Activated CD8-positive, alpha-beta memory T cell treated with anti-CD3 and anti-CD28 coated beads, Interleukin-2, amount 10 ng/mL, durations not matched to agents 7 days and 5 days (primary cell): ENCODE measurements at places on chromosomes 3 and 15. TPM values are rescaled to one million over a fixed set of nuclear protein-coding genes. Genes with fewer than 3 reads are reported as not detected.
A peak's percentile ranks its signal among the peaks of the same experiment; 100 is the strongest.

- H3K4me3 ChIP-seq, result no peak overlapping the region
- no peak for DNase-seq
- no peak overlapping the region for H3K27ac ChIP-seq
- no peaks in the 10 kb centered on the region for H3K27me3 ChIP-seq
- H3K36me3 ChIP-seq, result no peaks in the 10 kb centered on the region
- peaks cover 4% of the 10 kb centered on the region for H3K4me1 ChIP-seq
Measured at GRCh38 chr3:114896978-114897377, 250.1 kb downstream of the ZBTB20 start.

DNA sequence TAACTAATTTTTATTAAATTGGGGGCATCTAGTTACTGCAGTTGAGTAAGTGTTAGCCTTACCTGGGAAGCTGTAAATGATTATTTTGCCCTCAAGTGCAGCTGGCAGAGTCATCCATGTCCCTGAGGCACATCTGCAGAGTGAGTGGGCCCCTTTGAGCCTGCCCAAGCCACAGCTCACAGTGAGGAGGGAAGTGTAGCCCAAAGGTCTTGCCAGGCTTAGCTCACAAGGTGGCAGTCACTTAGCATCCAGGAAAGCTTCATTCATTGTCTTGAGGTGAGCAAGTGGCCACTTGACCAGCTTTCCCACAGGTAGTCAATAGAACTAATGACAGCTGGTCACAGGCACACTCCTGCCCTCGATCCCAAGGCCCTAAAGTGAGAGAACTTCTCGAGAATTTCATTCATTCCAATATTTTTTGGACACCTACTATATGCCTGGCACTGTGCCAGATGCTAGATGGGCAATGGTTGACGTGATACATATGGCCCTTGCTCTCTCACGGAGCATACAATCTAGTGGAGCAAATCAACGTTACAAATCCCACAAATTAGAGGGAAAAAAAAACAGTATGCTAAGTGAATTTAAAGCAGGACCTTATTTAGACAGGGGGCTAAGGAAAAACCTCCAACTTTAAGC, 163.3 kb upstream of the IL12A start:
- no peaks in the 10 kb centered on the region for H3K4me1 ChIP-seq
- no peaks in the 10 kb centered on the region for H3K36me3 ChIP-seq
- H3K27me3 ChIP-seq, result peaks cover 9% of the 10 kb centered on the region
- no peak for DNase-seq

DNA sequence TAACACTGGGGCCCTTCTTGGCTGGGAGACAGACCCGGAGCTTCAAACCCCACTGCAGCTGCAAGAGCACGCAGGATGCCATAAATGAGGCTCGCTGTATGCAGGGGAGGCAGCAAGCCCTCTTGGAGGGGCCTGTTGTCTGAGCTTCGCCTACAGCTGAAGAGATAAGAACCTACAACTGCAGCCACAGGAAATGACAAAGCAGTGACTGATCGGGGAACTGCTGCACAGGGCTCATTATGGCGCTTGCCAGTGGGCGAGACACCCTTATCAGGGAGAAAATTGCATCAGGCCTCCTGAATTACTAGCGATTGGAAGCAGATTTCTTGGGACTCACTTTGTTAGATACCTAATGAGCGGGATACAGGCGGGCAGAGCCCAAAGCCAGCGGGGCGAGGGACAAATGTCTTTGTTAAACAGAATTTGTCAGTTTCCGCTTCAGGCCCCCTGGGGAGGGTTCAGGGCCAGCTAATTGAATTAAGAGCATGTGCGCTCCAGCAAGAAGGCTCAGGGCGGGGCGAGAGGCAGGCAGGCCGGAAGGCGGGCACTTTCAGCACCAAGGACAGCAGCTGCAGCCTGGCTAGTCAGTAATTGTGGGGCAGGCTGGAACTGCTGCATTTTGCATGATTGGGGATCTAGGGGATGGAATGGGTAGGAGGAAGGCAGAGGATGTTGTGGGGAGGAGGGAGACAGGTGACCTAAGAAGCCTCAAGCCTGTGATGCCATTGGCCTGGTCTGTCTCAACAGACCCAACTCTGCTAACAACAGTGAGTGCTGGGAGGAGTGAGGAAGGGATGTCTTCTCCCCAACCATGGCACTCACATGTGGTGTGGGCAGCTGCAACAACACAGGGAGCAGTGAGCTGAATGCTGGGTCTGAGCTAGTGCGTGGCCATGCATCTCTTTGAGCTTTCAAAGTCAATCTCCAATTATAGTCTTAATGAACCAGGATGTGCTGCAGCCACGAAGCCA, 55.3 kb downstream of the CCDC33 start:
- H3K27me3 ChIP-seq, result peaks cover 18% of the 10 kb centered on the region
- H3K27ac ChIP-seq, result peak overlapping the region; percentile 68
- H3K36me3 ChIP-seq, result no peaks in the 10 kb centered on the region
- DNase-seq, result peak; percentile 90
- H3K4me1 ChIP-seq, result peaks cover 23% of the 10 kb centered on the region

DNA sequence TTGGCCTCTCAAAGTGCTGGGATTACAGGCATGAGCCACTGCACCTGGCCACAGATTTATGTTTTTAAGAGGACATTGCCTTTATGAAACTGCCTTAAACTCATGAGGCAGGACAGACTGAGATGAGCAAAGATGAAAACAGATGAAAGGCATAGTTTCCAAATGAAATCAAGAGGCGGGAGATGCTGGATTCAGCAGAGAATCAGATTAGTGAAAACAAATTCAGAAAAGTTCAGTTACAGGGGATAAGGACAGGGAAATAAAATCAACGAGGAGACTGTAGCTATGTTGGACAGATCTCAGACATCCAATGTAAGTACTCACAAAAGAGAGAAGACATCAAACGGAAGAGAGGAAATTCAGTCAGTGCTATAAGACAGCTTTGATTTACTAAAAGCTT, 68.1 kb downstream of the ADAMTSL3 start:
- H3K4me3 ChIP-seq, result no peak overlapping the region
- no peak overlapping the region for H3K27ac ChIP-seq
- no peaks in the 10 kb centered on the region for H3K36me3 ChIP-seq
- no peaks in the 10 kb centered on the region for H3K4me1 ChIP-seq
- no peak for DNase-seq
- no peaks in the 10 kb centered on the region for H3K27me3 ChIP-seq

GRAMD1C gene
- 0.40 TPM for total RNA-seq

SERINC4 gene
- 0.20 TPM for total RNA-seq

- no peak overlapping the region for H3K4me3 ChIP-seq
- DNase-seq, result no peak
- H3K4me1 ChIP-seq, result peaks cover 6% of the 10 kb centered on the region
- H3K27me3 ChIP-seq, result no peaks in the 10 kb centered on the region
- no peaks in the 10 kb centered on the region for H3K36me3 ChIP-seq
Measured at GRCh38 chr15:64732156-64732860, 43.1 kb downstream of the RBPMS2 start.

GRCh38 chr3:26623419-26624208, 1.0 kb downstream of the LRRC3B start:
- H3K4me3 ChIP-seq, result no peak overlapping the region
- H3K4me1 ChIP-seq, result no peaks in the 10 kb centered on the region
- H3K27ac ChIP-seq, result no peak overlapping the region
- no peak for DNase-seq
- peaks cover 43% of the 10 kb centered on the region for H3K27me3 ChIP-seq

- H3K27me3 ChIP-seq, result peaks cover 38% of the 10 kb centered on the region
- no peak overlapping the region for H3K27ac ChIP-seq
- H3K4me1 ChIP-seq, result peaks cover 8% of the 10 kb centered on the region
- no peak for DNase-seq
- H3K4me3 ChIP-seq, result peak overlapping the region; percentile 40
Measured at GRCh38 chr15:45307230-45307924, 55.3 kb downstream of the SLC28A2 start.

GRCh38 chr15:89148126-89148525, 59.9 kb downstream of the ABHD2 start:
- no peak overlapping the region for H3K4me3 ChIP-seq
- H3K36me3 ChIP-seq, result peaks cover 15% of the 10 kb centered on the region
- peaks cover 20% of the 10 kb centered on the region for H3K4me1 ChIP-seq
- no peak overlapping the region for H3K27ac ChIP-seq
- DNase-seq, result no peak

DNA sequence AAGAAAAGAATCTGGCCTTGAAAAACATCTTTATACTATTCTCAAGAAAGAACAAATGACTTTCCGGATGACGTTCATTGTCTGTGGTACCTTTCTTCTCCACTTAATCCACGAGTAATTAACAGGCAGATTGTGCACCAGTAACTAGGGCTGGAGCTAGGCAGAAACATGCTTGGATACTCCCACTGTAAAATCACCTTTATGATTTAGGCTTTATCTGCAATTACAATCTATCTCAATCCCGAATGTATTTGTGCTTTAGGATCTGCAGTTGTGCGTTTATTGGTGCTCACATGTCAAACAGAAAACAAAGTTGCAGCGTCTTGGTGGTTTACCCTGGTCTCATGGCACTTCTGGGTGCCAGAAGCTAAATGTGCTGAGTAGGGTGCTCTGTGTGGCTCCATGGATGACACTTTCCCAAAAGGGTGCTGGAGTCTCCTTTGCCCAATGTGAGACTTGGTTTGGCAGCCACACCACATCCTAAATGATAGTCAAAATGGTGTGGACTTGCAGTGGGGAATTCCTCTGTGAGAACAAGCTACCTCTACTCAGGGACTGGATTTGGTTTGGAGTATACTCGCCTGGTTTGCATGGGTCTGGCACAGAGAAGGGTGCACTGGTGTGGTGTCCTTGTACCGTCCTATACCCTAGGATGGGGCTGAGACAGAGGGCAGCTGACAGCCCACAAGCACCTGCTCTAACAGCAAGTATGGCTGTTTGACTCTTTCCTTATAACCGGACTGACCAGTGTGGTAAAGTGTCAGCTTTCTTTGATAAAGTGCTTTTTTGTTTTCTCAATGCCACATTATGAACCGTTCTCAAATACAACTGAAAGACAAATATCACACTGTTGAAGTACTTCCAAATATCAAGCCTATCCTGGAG, 7.7 kb downstream of the SERP1 start:
- peaks cover 21% of the 10 kb centered on the region for H3K36me3 ChIP-seq
- H3K4me3 ChIP-seq, result no peak overlapping the region
- H3K27ac ChIP-seq, result no peak overlapping the region
- no peak for DNase-seq

COPG1 gene
- 130 TPM for total RNA-seq

GRCh38 chr3:117630885-117631284, 921.3 kb downstream of the TUSC7 start:
- no peaks in the 10 kb centered on the region for H3K27me3 ChIP-seq
- no peak for DNase-seq
- H3K27ac ChIP-seq, result no peak overlapping the region
- no peak overlapping the region for H3K4me3 ChIP-seq

GRCh38 chr3:120764206-120764605, 21.7 kb downstream of the GTF2E1 start:
- H3K36me3 ChIP-seq, result peaks cover 17% of the 10 kb centered on the region
- H3K4me1 ChIP-seq, result peaks cover 14% of the 10 kb centered on the region
- no peak for DNase-seq
- H3K27ac ChIP-seq, result no peak overlapping the region
- H3K27me3 ChIP-seq, result no peaks in the 10 kb centered on the region

DNA sequence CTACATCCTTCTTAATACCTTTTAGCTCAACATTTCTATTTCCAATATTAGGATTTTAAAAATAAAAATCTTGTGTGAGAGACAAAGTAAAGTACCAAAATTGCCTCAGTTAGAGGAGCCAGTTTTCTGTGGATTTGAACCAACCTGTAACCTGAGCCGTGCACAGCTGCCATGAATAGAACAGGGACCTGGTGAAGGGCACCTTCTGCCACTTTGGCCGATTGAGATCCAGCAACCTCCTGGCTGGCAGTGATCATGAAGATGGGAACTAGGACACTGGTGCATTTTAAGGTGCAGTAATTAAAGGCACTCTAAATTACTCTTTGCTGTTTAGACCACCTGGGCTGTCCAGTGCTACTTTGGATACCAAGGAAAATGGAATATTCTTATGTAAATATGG, 34.3 kb upstream of the TRAK1 start:
- no peaks in the 10 kb centered on the region for H3K27me3 ChIP-seq
- DNase-seq, result no peak
- no peak overlapping the region for H3K4me3 ChIP-seq
- no peak overlapping the region for H3K27ac ChIP-seq

DAZL gene
- not detected for total RNA-seq

GPR62 gene
- not detected for total RNA-seq

GRCh38 chr3:16406166-16406565, 107.3 kb downstream of the RFTN1 start:
- no peak overlapping the region for H3K27ac ChIP-seq
- H3K4me3 ChIP-seq, result no peak overlapping the region
- DNase-seq, result no peak
- H3K36me3 ChIP-seq, result peaks cover 29% of the 10 kb centered on the region

GRCh38 chr3:129612534-129613366, 6.3 kb upstream of the PLXND1 start:
- DNase-seq, result no peak
- peaks cover 20% of the 10 kb centered on the region for H3K27me3 ChIP-seq
- H3K36me3 ChIP-seq, result no peaks in the 10 kb centered on the region
- H3K4me3 ChIP-seq, result no peak overlapping the region

LTK gene
- 0.20 TPM for total RNA-seq

DNA sequence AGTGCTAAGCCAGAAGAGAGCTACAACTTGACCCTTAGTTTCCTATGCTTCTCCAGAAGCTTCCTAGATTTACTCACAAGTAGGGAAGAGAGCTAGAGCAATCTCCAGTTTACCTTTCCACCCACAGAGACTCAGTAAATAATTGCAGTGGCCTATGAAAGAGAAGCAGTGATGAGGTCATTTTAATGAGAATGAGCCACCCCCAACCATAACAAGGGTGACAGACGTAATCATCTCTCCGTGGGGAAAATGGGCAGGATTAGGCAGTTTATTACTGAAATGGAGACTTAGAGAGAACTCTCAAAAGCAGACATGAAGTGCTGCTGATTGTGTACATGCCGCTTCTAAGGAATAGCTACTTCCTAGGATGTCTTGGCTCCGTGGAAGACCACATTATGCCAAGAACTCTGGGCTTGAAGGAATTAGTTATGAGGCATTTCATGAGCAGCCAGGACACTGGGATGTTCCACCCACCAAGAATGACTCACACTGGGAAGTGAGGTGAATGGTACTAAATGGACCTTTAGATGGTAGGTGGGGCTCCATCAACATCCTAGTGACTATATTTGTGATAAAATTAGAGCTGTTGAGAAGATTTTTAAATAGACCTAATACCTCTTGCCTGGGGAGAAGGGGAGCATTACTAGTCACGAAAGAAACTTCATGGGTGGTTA, 160.9 kb downstream of the EDEM1 start:
- DNase-seq, result no peak
- H3K4me1 ChIP-seq, result no peaks in the 10 kb centered on the region
- no peak overlapping the region for H3K27ac ChIP-seq
- no peaks in the 10 kb centered on the region for H3K36me3 ChIP-seq
- H3K4me3 ChIP-seq, result no peak overlapping the region
- peaks cover 3% of the 10 kb centered on the region for H3K27me3 ChIP-seq

DNA sequence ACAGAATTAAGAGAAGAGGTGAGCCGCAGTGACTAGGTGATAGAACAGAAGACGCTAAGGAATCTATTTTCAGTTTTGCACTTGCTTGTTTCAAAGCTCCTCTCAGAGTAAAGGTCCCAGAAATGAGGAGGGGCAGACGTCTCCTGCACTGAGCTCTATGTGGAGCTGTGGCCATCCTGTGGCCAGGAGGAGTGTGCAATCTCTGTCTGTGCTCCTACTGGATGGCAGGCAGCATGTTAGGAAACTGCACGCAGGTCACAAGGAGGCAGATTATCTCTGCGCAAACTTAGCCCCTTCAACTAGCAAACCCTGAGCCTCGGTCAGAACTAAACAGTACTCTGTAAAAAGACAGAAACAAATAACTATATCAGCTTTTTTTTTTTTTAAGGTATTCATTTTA, 31.1 kb upstream of the PPIB start:
- H3K4me3 ChIP-seq, result no peak overlapping the region
- no peaks in the 10 kb centered on the region for H3K27me3 ChIP-seq
- no peak for DNase-seq

- H3K4me1 ChIP-seq, result no peaks in the 10 kb centered on the region
- H3K27me3 ChIP-seq, result no peaks in the 10 kb centered on the region
- H3K27ac ChIP-seq, result no peak overlapping the region
- no peak overlapping the region for H3K4me3 ChIP-seq
Measured at GRCh38 chr3:146100825-146101444, 60.0 kb downstream of the PLOD2 start.

NANOGP8 gene
- total RNA-seq, result not detected
